ENCODE measurements at places on chromosomes 16 and 17.

DNA sequence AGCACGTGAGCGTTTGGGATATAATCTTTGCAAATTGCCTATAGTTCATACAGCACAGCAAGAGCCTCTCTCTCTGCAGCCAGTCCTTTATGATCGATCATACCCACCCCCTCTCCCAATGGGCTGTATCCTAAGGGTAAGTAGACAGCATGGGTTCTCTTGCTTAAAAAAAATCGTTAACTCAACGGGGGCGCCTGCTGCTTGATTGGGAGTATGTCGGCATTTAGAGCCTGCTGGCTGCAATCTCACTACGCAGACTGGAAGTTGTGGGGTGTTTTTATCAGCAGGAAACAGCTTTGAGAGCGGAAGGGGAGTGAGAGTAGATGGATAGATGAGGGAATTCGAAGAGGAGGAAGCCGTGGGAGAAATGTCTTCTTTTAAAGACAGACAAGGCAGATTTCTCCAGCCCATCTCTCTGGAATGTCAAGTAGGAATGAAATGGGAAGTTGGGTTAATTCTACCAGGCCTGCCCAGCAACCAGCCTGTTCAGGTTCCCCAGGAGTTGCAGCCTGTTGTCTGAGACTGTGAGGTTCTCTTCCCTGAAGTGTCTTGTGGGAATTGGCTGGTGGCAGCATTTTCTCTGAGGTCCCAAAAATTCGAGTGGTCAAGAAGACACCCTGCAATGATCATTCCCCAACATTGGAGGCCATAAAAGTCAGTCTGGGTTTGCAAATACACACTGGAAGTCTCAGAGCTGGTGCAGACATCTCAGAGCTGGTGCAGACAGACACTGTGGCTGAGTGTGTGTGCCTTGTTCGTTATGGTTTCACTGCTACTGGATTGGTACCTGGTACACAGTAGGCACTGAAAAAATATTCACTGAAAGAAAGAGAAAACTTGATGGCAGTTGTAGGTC, 65.6 kb downstream of the PRKCB start:
- DNase-seq, result no peak

- DNase-seq, result no peak
Measured at GRCh38 chr16:77211880-77212740, 12.9 kb downstream of the SYCE1L start.

- DNase-seq, result no peak
Measured at GRCh38 chr16:72983728-72984350, 64.1 kb downstream of the ZFHX3 start.

DNA sequence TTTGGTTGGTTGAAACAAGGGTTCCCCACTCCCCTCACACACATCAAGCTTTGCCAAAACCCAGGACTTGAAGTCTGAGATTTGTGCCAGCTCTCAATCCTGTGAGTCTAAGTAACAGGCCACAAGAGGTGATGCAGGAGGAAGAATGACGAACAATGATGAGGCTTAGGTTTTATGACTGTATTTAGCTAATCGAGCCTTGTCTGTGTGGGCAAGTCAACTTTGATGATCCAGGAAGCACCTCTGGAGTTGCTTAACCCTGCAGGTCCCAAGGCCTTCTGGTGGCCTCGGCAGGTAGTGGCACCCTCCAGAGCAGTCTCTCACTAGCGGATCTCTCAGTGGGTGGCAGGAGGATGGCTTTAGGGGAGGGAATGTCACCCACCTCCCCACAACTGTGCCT, 28.7 kb downstream of the CDK5RAP3 start:
- no peak for DNase-seq

GRCh38 chr17:37358098-37358829, 17.5 kb upstream of the C17orf78 start:
- DNase-seq, result no peak

GRCh38 chr17:19502517-19502916, 31.1 kb upstream of the SLC47A1 start:
- no peak for DNase-seq

- no peak for DNase-seq
Measured at GRCh38 chr17:28963055-28963611, 11.8 kb upstream of the PHF12 start.

- no peak for DNase-seq
Measured at GRCh38 chr17:5642752-5643151, 58.4 kb upstream of the NLRP1 start.

- DNase-seq, result peak; percentile 48
Measured at GRCh38 chr17:29131814-29132682, 48.1 kb downstream of the MYO18A start.

GRCh38 chr17:66018786-66019185, 173.1 kb downstream of the CEP112 start:
- DNase-seq, result no peak

- no peak for DNase-seq
Measured at GRCh38 chr17:8703001-8703400, 41.6 kb downstream of the CCDC42 start.

DNA sequence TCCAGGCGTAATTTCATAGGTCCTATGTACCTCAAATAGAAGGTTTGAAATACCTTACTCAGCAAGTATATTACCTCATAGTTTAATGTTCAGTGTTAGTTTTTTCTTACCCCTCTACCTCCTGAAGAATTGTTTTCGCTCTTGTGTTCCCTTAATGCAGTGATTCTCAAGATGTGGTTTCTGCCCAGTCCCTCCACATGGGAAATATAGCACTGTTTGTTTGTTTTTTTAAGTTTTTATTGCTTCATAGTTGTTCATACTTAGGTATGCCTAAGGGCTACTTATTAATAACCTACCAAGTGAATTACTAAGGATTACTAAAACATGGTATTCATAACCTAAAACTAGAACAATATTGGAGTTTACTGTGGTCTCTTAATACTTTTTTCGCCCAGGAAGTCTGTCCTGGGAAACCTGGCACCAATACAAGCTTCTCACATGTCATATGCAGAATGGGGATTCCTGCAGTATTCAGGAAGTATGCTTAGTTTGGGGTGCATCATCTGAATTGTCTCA, 5.0 kb downstream of the RSPRY1 start:
- DNase-seq, result no peak

DNA sequence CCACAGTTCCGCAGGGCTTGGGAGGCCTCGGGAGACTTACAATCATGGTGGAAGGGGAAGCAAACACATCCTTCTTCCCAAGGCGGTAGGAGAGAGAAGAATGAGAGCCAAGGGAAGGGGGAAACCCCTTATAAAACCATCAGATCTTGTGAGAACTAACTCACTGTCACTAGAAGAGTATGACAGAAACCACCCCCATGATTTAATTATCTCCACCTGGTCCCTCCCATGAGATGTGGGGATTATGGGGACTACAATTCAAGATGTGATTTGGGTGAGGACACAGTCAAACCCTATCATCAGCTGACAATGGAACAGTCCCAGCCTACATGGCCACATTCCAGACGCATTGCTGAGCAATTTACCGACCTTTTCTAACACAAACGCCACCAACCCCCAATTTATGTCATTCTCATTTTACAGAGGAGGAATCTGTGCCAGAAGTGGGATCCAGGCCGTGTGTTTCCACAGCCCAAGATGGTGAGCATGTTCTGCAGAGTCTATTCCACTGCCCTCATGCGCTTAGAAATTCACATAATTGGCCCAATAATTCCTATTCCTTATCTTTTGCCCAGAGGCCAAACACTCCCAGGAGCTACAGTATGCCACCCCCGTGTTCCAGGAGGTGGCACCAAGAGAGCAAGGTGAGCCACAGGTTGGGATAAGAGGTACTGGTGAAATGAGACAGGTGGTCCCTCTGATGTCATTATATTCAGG, 17.3 kb downstream of the MILR1 start:
- DNase-seq, result no peak

- no peak for DNase-seq
Measured at GRCh38 chr16:22400900-22401299, 26.5 kb upstream of the CDR2 start.

DNA sequence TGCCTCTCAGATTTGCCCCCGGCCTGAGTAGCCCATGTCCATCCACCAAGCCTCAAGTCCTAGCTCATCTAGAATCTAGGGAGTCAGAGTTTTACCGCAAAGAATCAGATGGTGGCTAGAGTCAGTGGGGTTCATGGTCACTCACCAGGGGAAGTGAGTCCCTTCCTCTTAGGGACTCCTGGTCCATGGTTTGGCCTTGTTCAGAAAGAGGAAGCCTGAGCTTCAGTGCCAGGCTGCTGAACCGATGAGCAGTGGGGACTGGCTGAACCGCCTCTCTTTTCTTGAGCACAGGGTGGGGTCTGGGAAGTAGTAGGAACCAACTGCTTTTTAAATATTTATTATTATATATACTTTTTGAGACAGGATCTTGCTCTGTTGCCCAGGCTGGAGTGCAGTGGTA, 160.3 kb downstream of the NTN1 start:
- DNase-seq, result no peak

GRCh38 chr17:43641416-43641815, 20.3 kb downstream of the MEOX1 start:
- no peak for DNase-seq

DNA sequence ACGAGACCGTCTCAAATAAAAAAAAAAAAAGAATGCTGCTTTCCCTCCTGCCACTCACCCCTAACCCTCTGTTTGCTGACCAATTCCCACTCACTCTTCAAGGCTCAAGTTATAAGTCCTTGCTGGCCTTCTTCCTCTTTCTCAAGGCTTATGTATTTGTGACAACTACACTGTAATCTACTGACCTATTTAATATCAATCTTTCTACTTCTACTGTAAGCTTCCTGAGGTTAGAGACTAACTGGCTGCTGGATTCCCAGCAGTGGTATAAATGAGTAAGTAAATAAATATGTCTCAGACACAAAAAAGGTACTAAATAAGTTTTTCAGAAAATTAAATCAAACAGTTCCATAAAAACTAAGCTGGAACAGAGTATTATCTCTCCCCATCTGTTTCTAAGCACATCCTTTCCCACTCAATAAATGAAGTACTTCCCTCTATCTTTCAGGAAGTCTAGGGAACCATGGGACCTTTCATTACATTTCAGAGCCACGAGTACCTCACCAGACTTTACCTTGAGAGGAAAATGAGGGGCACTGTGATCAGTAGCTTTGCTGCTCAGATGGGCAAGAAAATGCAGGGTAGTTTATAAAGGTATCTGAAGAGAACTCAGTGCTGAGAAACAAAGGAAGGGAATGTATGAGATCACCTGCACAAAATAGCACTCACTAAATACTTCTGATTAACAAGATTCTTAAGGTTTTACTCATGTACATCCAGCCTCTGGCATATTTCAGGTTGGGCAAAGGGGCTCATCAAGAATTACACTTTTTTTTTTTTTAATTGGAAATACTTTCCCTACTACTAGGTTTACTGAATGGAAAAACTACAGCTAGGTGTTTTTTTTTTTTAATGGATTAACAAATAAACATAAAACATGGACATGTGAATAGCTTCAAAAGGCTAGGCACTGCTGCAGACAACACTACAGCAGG, 10.8 kb downstream of the SSH2 start:
- no peak for DNase-seq

- no peak for DNase-seq
Measured at GRCh38 chr17:82447876-82448275, 2.7 kb downstream of the CYBC1 start.

DNA sequence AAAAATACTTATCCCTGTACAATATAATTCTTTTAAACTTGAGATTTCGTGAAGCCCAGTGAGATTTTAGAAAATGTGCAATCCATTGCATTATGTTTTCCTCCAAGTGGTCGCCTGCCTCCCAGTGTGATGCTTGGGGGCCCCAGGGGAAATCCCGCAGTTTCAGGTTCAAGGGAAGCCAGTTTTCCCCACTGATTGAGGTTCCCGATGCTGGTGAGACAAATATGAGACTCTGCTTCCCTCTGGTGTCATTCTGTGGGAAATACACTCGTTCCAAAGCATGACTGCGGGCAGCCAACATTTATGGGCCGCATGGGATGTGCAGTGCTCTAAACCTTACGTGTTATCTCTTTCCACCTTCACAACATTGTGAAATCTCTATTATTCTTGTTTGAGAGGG, 200.8 kb downstream of the PRKCB start:
- DNase-seq, result no peak

DNA sequence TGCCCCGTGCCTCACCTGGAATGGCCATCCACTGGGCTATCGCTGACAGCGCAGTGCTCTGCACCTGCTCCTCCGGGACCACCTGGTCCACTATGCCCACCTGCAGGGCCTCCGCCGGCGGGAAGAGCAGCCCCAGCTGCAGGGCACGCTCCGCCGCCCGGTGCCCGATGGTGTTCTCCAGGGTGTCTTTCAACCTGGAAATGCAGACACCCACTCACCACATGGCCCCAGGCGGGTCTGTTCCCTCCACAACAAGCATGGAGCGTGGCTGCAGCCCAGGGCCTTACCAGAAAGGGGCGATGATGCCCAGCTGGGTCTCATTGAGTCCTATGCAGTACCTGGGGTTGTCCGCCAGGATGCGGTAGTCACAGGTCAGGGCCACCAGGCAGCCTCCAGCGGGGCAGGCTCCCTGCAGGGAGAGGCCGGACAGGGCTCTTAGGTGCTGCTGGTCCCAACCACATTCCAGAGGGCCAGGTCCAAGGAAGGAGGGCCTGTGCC, 6.8 kb downstream of the DNASE1L2 start:
- DNase-seq, result no peak

- DNase-seq, result no peak
Measured at GRCh38 chr17:12522743-12523183, 142.9 kb upstream of the MYOCD start.

DNA sequence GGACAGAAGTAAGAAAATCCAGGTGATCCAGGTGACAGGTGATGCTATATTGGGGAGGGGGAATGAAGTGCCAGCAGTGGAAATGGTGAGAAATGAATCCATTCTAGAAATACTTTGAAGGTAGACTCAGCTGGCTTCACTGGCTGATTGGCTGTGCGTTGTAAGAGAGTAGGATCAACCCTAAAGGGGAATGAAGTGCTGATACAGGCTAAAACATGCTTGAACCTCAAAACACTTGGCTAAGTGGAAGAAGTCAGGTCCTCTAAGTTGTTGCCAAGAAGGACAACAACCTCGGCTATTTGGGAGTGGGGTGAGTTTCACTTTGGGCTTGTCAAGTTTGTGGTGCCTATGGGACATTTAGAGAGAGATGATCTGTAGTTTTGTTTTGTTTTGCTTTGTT, 24.1 kb upstream of the SCNN1B start:
- DNase-seq, result no peak

DNA sequence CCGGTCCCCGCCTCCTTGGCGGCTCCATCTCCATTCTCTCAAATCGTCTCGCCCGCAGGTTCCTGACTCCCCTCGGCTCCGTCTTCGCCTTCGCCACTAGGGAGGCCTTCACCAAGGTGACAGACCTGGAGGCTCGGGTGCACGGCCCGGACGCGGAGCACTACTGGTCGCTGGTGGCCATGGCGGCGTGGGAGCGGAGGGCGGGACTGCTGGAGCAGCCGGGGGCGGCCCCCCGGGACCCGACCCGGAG, 862 bp downstream of the GLTPD2 start:
- no peak for DNase-seq

DNA sequence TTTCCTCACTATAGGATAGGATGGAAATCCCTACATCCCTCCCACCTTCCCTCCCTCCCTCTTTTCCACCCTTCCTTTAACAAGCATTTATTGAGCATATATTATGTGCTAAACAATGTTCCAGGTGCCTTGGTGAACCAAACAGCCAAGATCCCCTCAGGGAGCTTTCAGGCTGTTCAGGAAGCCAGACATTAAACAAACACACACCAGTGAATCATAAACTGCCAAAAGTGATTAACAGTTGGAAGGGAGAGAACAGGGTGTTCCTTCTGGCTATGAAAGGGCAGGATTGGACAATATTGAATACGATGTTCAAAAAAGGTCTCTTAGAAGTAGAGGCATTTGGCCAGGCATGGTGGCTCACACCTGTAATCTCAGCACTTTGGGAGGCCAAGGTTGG, 22.8 kb upstream of the CNEP1R1 start:
- no peak for DNase-seq

- DNase-seq, result peak; percentile 50
Measured at GRCh38 chr17:1724351-1724868, at the start of gene WDR81. TSS of gene WDR81 (plus strand) at chr17:1724704. CDS start at chr17:1724960, 256 bp downstream.

All from GOT3 (cell line).